ENCODE measurements at places on chromosomes 7 and 10.

GRCh38 chr7:142557971-142558582 lies 191.2 kb upstream of the PRSS1 start:
- peak; percentile 30 for DNase-seq

GRCh38 chr10:5640501-5640900 lies 25.9 kb downstream of the ASB13 start:
- no peak for DNase-seq

GRCh38 chr7:79749856-79750255 lies 296.4 kb upstream of the MAGI2 start:
- no peak for DNase-seq

DNA sequence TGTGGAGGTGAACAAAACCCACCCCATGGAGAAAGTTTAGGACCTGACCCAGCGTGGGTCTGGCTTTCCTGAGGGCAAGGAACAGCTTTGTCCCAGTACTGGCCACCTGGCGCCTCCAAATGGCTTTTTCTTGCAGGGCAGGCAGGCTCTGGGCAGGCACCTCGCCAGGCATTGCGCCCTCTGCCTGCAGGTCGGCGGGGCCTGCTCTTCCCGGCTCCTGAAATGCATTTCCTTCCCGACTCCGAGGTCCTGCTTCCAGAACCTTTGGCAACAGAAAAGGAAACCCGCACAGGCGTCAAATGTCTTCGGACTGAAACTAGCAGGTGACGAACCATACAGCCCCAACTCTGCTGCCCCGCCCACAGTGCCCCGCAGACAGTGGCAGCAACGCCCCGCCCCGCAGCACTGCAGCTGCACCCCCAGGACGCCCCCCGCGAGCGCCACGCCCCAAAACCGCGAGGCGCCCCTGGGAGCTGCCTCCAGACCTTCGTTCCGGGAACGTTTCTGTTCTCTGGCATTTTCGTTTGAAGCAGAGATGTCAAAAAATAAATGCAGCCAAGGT lies 65.5 kb downstream of the C10orf143 start:
- DNase-seq: no peak

GRCh38 chr10:122981066-122981464 lies 864 bp downstream of the PSTK start:
- DNase-seq: peak; percentile 33

DNA sequence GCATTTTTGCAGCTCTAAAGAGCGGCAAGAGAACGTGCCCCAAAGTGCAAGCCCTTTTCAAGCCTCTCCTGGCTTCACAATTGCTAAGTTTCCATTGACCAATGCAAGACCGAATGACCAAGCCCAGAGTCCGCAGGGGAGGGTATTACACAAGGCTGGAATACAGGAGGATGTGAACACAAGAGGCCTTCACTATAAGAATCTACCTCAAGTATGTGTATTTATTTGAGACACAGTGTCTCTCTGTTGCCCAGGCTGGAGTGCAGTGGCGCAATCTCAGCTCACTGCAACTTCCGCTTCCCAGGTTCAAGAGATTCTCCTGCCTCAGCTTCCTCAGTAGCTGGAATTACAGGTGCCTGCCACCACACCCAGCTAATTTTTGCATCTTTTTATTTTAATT lies 22.2 kb upstream of the TPST1 start:
- DNase-seq: no peak

DNA sequence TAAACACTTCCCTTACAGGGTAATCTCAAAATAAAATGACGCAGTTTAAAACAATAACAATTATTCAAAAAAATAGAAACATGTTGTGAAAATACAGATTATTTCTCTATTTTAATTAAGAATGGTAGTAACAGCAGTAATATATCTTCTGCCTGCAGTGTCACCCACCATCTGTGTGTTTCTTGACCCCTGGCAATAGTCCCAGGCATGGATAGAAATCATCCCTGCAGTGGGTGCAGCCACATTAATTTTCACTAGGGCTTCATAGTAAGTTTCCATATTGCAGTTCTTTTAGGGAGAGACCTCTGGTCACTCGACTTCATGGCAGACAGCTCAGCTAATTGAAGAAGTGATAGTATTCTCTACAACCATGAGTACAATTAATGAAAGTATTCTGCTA lies 470.1 kb upstream of the TEX47 start:
- DNase-seq: no peak

GRCh38 chr7:151306374-151306773 lies 35.2 kb upstream of the NUB1 start:
- no peak for DNase-seq

DNA sequence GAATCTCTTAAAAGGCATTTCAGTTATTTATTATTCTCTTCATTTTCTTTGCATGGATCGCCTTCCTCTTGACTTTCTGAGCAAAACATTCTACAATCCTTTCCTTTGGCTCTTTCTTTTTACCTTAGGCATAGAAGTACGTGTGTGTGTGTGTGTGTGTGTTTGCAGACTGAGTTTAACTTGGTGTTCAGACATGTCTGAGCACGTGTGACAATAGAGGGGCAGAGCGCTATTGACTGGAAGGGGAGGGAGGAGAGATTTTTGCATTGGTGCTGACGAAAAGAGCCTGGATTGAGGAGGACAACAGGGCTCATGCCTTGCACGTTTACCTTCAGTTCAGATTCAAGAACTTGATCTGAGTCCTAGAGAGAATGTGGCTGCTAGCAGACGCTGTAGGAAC lies 129.8 kb downstream of the SEC23IP start:
- DNase-seq: no peak

DNA sequence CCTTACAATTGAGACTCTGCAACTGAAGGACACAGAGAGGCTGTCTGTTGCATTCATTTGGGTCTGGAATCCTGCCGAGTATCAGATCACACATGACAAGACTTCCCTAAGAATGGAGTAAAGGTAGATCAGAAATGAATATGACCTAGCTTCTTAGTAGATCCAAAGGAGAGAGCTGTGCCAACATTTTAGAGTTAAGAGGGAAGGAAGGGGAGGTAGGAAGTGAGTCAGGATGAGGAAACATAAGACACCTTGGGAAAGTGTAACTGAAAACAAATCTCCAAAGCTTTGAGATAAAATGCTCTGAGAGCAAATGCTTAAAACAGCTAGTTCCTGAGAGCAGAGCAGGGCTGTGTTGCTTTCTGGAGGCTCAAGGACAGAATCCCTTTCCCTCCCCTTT lies 6.1 kb upstream of the SLC25A13 start:
- DNase-seq: no peak

DNA sequence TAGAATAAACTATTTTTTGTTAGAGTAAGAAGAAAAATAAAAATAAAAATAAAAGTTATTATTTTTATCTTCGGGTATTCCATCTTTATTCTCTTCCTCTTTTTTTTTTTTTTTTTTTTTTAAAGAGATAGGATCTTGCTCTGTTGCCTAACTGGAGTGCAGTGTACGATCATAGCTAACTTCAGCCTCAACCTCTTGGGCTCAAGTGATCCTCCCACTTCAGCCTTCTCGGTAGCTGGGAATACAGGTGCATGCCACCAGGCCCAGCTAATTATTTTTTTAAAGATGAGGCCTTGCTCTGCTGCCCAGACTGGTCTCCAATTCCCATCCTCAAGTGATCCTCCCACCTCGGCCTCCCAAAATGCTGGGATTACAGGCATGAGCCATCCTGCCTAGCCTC lies 15.4 kb downstream of the STAM start:
- DNase-seq: no peak

GRCh38 chr10:49387071-49387470 lies 8.8 kb downstream of the DRGX start:
- no peak for DNase-seq

DNA sequence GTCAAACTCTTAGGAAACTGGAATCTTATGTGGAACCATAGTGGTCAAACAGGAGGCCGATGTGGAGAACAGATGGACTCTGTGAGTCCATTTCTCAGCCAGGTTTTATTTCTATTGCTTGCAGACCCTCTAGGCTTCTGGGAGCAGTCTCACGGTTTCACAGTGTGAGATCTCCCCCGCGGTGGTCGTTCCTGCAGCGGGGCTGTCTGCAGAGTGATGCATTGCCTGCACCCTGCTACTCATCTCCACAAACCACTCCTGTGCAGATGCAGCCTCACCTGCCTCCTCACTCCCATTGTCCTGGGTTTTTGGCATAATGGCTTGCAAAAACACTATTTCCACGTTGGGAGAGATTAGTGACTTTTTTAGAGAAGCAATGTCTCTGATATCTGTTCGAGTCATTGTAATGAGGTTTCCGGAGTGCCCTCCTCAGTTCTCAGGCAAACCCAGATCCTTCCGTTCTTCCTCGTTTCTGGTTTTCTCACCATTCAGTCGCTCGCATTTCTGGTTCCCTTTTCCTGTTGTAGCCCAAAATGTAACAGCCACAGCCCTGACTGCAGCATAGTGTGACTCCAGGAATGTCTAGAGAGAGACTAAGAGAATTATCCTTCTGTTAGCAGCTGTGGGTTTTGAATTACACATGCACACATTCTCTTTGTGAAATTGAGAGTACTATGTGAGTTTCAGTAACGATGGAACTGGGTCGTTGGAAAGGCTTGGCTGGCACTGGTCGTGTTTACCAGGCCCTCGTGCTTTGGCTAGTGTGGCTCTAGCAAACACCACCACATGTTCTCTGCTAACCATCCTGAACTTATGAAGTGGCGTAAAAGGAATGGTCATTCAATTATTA lies 30.2 kb downstream of the ACADSB start:
- no peak for DNase-seq

GRCh38 chr10:42933448-42934340 lies 143.2 kb upstream of the RET start:
- DNase-seq: peak; percentile 5

- DNase-seq: no peak
These were observed 22.5 kb upstream of the ASCC1 start for GRCh38 chr10:72238392-72239175.

DNA sequence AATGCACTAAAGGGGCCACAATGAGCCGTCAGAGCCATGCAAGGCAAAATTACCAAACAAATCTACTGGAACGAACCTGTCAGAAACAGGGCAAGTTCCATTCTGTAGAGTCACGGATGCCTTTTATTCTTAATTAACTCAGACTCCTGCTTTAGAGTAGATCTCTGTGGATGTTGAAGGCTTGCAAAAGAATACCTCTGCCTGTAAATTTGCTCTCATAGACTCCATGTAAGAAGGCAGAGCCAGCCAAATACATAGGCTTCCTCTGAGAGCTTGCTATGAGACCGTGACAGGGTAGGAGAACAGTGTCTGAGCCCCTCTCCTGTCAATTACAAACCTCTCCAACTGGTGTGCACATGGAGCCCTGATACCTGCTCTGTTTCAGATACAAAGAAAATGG lies 787.9 kb upstream of the POM121L12 start:
- DNase-seq: no peak

DNA sequence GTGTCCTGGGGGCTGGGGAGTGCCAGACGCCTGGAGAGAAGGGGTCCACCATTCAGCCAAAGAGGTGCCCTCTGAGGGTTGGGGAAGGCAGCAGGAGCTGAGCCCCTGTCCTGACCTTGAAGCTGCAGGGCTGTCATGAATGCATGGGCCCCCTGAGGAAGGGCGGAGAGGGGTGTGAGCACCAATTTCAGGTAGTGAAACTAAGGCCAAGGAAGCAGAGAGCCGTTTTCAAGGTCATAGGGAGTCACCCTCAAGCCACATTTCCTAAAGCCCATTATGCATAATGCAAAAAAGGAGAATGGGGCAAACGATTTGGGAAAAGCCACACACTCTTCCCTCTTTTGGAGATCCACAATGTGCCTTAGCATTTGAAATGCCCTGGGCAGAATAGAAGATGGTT lies 37.2 kb downstream of the FIGNL1 start:
- DNase-seq: no peak

GRCh38 chr7:88546808-88547207 lies 212.7 kb upstream of the ZNF804B start:
- no peak for DNase-seq

- no peak for DNase-seq
These were observed 750 bp downstream of the GCC1 start for GRCh38 chr7:127584648-127585043.
